Foreskin fibroblast (primary cell): ENCODE measurements at places on chromosomes 6 and 20.
A peak's percentile ranks its signal among the peaks of the same experiment; 100 is the strongest.

GRCh38 chr6:93624408-93624807 lies 205.0 kb upstream of the EPHA7 start:
- DNase-seq: no peak

DNA sequence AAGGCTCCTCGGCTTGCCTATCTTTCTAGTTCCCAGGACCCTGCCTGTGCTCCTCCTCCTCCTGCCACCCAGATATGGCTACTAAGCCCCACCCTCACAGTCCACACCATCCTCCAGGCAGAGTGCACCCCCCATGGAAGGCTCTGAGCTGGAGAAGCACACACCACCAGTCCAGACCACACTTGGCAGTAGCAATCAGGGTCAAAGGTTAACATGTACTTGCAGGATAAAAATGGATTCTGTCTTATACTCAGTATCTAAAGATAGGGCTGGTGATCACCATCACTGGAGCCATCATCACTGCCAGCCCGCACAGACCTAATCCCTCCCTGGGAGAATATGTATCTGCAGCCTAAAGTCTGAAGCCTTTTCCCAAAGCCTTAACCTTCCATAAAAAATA lies 83.4 kb downstream of the PRKN start:
- no peak for DNase-seq

DNA sequence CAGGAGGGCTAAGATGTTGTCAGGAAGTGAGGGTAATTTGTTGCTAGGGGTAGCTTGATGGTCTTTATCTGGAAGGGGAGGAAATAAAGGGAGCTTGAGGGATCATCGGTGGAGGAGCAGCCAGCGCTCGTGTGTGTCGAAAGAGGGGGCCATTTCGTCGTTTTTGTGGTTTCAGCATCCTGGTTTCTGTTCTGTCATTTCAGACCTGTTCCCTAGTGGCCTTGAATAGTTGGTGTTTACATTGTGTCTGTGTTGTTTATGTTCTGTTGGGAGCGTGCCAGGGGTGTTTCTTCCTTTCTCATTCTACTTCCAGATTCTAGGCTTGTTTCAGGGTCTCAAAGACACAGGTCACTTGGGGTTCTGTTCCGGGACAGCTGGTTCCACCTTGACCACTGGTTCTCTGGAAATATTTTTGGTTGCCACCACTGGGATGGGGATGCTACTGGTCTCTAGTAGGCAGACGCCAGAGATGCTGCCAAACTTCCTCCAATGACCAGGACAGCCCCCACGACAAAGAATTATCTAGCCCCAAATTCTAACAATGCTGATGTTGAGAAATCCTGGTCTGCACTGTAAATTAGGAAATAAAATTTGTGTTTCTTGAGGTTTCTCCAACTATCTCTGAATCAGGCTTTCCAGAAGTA lies 113.9 kb upstream of the NAA20 start:
- DNase-seq: no peak

DNA sequence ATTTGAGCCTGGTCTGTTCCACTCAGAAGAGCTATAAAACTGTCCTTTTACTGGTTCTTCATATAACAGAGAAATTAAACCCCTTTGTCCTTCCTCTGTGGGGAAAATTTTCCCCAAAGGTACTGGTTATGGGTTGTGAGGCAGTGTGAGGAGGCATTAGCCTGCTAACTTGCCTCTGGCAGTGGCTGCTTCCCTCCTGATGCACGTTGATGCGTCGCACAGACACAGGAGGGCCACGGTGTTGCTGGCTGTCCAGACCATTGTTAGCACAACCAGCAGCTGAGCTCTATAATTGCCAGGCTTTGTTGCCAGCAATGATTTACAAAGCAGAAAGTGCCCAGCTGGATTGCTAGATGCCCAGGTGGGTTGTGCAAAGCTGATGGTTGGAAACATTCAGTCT lies 10.1 kb downstream of the AAR2 start:
- DNase-seq: no peak

GRCh38 chr6:147421903-147422302 lies 86.6 kb upstream of the SAMD5 start:
- DNase-seq: no peak

DNA sequence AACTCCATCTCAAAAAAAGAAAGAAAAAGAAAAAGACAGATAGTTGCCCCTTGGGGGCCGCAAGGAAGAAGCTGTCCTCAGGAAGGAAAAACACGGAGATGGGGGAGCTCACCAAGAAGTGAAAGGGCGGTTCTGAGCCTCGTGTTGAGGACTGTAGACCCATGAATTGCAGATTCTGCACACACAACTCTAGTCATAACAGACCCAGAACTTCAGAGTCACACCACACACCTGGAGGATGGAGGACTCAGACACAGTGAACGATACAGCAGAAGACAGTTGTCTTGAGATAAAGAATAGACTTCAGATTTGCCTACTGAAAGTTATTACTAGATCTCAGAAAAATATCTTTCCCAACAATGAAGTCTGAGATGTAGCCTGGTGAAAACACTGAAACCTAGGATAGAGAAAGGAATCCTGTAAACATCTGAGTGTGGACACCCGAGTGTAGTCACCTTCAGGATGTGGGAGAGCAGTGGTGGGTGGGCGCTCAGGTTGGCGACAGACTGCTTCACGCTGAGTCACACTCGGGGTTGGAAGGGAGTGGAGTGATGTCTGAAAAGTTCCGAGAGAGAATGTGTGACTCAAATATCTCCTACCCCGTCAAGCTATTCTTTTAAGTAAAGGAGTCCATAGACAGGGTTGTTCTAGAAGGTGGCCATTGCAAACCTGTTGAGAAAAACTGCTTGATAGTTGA lies 88.1 kb downstream of the MAP3K4 start:
- peak; percentile 62 for DNase-seq

- DNase-seq: no peak
These were observed 118.1 kb downstream of the TRDN start for GRCh38 chr6:123518441-123519188.

- no peak for DNase-seq
These were observed 371.8 kb upstream of the NRSN1 start for GRCh38 chr6:23754197-23754596.
